ENCODE measurements at places on chromosomes 13 and 19. TPM values are rescaled to one million over a fixed set of nuclear protein-coding genes. Genes with fewer than 3 reads are reported as not detected.
A peak's percentile ranks its signal among the peaks of the same experiment; 100 is the strongest.

Gene ATP4B
- total RNA-seq, result not detected

Gene KIR3DL2
- not detected for total RNA-seq

Gene NCAN
- total RNA-seq, result not detected

Gene MATK
- total RNA-seq, result 0.20 TPM

Gene FFAR2
- total RNA-seq, result 0.16 TPM

DNA sequence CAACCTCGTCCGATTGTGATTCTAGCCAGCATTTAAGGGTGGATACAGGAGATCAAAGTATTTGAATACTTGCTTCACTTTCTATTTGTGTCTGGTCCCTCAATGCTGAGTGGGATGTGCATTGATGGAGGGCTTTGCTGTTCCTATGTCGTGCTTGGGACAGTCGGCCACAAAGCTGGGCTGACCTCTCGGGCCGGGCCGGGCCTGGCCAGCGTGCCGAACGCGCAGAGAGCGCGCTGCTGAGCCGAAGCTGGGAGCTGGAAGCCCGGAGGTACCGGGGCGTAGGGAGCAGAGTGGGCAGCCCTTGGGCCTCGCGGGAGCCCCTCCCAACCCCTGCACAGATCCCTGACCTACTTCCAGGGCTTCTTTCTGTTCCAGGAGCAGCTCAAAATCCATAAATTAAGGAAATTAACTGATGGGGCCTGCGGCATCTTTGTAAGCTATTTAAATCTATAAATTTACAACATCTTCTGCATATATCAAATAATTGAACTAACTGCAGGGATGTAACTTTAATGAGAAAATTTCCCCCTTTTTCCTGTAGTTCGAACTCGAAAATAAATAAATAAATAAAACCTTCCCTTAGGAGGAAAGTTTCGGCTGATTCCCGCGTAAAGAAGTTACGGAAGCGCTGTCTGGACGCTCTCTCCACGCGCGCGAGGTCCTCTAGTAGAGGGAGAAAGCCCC, 1.8 kb upstream of the KCTD15 start:
- no peak for DNase-seq

DNA sequence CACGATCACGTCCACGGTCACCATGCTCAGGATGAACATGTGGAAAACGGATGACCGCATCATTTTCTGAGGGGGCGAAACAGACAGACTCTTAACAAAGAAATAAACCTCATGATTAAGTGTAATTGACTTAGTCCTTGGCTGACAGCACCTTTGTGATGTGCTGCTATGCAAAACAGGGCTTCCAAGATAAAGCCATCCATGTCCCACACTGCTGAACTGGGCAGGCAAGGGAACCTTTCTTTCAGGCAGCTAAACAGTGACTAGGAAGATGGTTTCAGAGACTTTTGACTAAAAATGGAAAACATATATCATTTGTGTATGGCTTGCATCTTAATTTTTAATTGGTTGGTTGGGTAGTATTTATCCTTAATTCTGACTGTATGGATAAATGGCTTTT, 157.8 kb downstream of the NALCN start:
- no peak for DNase-seq

DNA sequence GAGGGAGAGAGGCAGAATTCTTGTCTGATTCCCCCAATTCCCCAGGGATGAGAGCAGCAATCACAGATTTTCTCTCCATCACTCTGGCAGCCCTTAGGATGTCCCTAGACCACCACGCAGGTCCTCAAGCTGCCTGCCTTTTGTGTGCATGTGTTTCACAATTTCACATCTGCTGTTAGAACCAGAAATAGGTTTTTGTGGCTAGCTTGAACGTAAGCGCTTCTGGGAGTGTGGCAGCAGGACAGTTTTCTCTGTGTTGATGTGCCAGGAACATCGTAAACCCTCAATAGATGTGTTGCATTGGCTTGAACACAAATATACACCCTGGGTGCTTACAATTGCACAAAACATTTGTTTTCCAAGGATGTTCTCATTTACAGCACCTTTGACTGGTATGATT, 78.8 kb upstream of the TMTC4 start:
- no peak for DNase-seq

GRCh38 chr13:25691654-25692053, 319.9 kb downstream of the ATP8A2 start:
- DNase-seq, result no peak

GRCh38 chr13:40235160-40235796, 431.2 kb downstream of the FOXO1 start:
- DNase-seq, result no peak

GRCh38 chr13:21343659-21344058, 115.4 kb downstream of the ZDHHC20 start:
- DNase-seq, result no peak

- DNase-seq, result no peak
Measured at GRCh38 chr13:75739244-75739868, 103.2 kb downstream of the LMO7 start.

- no peak for DNase-seq
Measured at GRCh38 chr19:13401388-13401787, 104.9 kb downstream of the CACNA1A start.

DNA sequence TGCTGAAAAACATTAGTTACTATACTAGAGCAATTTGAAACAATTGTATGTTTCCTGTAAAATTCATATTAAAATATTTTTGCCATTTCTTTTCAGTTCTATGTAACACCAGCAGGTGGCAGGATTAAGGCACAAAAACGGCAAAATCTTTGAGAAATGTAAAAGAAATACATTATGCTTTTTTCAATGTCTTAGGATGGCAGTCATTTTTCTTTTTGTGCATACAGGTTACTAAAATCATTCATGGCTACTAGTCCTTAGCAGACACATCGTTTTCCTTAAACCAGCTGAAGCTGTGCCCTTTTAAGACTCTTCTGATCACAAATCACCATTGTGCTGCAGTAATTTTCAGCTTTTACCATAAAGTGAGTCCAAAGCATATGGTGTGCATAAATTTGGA, 800.7 kb upstream of the SLITRK5 start:
- DNase-seq, result no peak

DNA sequence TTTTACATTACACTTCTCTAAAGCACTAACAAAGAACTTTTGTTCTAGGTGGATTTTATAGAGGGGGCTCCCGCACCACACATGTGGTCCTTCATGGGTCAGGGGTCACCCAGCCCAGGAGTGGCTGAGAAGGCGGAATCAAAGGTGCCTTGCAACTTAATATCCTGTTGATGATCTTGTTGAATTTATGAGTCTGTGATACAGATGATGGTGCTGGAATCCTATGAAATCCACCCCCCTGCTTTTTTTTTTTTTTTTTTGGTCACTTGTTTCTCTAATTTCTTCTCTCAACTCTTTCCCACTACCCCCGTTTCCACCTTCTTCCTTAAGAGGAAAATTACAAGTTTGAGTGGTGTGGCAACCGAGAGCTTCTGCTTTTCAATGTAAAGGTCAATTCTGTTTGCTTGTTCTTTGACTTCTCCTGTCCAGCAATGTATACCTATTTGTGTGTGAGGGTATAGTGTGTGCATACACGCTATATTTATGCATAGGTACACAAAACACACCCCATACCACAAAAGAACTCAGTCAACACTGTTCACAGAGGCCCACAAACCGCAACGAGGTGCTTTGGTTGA, 4.2 kb upstream of the ZIC2 start:
- DNase-seq, result no peak

DNA sequence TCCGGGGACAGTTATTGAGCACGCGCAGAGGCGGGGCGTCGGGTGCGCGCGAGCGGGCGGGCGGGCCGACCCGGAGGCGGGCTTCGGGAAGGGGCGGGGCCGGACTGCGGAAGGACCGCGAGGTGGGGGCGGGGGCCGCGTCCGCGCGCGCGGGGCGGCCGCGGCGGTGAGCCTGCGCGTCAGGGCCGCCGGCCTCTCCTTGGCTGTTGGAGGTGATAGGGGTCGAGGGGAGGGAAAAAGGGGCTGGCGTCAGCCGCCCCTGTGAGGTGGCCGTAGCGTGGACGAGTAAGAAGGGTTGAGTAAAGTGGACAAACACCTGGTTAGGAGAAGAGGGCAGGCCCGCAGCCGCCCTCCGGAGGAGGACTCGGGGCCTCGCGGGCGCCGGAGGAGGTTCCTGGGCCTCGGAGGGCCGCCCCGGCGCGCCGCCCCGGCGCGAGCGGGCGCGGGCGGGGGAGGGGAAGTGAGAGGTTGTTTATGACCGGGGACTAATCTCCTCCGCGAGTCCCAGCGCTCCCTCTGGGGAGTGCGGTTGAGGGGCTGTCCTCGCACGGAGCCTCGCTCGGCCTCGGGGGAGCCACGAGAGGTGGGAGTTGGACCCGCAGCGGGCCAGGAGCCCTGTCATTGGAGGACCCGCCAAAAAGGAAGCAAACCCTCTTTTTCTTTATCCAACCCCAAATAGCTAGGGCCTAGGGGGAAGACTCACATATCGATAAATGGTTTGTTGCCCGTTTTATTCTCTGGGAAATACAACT, 547 bp upstream of the INTS6 start:
- peak; percentile 91 for DNase-seq

DNA sequence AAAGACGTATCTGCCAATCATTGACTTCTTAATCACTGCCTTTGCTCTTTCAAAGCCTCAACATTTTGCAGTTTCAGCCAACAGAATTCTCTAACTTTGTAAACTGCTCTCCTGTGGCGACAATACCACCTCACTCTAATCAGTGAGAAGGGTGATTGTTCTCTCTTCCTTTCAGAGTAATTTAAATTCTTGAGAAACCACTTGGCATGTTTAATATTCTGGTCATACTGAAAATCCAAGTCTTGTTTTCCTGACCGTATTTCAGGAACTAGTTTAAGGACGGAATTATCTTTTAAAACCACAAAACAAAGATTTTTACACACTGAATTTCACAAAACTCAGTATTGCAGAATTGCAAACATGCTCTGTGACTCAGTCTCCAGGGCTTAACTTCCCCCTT, 5.2 kb upstream of the CDC16 start:
- no peak for DNase-seq

- DNase-seq, result no peak
Measured at GRCh38 chr13:101415358-101416174, 742 bp downstream of the NALCN start.

DNA sequence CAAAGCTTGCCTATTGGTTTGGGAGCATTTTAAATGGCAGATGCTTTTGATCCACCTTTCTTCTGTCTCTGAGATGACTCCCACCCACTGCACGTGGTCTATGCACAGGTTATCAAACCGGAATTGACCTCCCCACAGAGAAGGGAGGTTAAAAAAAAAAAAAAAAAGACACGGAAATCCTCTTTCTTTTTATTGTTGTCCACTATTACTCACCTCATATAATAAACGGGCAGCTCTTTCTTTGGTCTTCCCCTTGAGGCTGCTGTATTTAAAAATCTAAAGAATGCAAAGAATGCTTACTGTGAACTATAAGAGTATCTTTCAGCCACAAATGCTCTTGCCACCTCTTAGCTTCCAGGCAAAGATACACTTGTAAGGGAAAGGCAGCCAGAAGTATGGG, 329.7 kb downstream of the NDFIP2 start:
- no peak for DNase-seq

All from heart left ventricle (tissue), 16 donors.